Astrocyte (in vitro differentiated cells and primary cell): ENCODE measurements at places on chromosomes 11 and 22. TPM values are rescaled to one million over a fixed set of nuclear protein-coding genes. Genes with fewer than 3 reads are reported as not detected.

PATE2 gene
- 0.16 TPM in 1 of 2 replicates, not detected in the other for total RNA-seq

APLP2 gene
- 804 and 849 TPM in 2 replicates for total RNA-seq

OR52A1 gene
- total RNA-seq = not detected in 2 replicates

BATF2 gene
- 4.5 and 5.0 TPM in 2 replicates for total RNA-seq

DNA sequence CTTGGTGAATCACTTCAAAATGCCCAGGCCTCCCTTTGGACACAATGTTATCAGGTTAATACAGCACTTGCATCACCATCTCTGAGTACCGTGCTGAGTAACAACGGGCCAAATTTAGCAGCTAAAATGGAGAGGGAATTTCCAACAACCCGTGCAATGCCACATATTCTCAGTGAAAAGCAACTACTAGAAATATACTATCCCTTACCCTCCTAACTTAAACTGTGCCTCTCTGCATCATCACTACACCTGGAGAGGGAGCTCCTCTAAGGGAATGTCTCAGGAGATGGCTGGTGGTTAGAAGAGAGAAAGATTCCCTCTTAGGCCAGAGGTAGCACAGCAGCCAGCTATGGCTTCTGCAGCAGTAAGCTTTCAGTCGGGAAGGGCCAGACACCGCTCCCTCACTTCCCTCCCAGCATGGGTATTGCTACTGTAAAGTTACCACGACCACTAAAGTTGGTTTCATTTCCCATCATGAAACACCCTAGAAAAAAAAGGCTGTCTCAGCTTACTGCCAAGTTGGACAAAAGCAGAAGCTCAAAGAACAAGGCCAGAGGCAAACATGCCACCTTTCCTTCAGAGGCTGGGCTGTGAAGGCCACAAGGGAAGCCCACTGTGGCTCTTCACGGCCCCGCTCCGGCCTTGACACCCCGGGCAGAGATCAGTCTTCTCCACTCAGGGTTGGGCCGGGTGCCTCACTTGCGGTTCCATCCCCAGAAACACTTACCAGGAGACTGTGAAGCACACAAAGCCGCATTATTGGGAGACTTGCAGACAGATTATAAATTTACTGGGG is 3.9 kb downstream of the MAML2 start:
- DNase-seq = peak; percentile 81

- no peak for DNase-seq
Measured at GRCh38 chr11:60890696-60891095, 15.7 kb downstream of the PRPF19 start.

DNA sequence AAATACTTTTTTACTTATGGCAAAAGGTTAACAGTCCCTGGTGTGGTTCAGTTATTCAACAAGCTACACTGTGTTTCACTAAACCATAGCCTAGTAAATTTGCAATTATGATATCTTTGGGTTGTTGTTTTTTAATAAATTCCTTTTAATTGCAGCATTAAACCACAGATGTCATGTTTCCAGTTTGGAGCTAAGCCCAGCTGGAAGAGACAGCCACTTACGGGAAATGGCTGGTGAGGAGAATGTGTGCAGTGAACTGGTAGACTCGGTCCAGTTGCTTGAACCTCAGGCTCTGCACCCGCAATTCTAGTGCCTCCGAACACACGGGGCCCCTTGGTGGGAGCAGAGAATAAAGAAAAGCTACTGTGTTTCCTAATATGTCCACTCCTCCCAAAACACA is 70.8 kb downstream of the WNT11 start:
- DNase-seq = no peak

- DNase-seq = no peak
Measured at GRCh38 chr22:19040888-19041703, 81.1 kb downstream of the DGCR2 start.

DNA sequence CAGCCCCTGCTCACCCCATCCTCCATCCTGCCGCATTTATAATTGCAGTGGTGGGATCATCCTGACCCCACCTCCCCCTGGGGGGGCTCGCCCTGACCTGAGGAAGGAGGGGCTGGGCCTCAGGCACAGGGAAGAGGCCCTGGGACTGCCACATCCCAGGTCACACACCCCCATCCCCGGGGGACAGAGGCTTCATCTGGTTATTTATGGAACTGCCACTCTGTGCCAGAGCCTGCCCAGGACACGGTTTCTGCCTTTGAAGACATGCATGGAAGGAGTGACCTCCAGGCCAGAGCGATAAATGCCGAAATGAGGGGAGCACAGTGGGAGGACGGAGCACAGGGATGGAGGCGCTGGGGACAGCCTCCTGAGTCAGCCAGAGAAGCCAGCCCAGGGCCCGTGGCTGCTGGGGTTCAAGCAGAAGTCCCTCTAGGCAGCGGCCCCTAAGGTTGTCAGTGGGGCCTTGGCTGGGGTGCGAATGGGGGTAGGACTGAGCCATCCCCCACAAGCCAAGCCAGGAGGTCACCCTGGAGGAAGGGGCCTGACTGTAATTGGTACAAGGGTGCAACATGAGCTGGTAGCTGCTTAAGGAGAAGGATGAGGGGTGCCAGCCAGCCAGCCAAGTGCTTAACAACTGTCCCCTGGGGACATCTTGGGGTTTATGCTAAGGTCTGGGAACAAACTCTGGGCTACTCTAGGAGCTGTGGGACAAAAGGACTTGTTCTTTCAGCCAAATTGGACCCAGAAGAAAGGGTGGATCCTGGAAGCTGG is 51.4 kb upstream of the SHISAL1 start:
- DNase-seq = no peak

- DNase-seq = no peak
Measured at GRCh38 chr22:22836635-22837034, 51.0 kb upstream of the IGLL5 start.
